Dermis lymphatic vessel endothelial cell (primary cell): ENCODE measurements at places on chromosomes 7 and 10. TPM values are rescaled to one million over a fixed set of nuclear protein-coding genes. Genes with fewer than 3 reads are reported as not detected.

The SLC26A3 gene
- not detected in 2 replicates for total RNA-seq

The TMEM273 gene
- total RNA-seq, result 5.6 and 29.3 TPM in 2 replicates

The LRRC4 gene
- total RNA-seq, result 0.65 and 1.4 TPM in 2 replicates

The PPP1R17 gene
- not detected in 2 replicates for total RNA-seq

The SHTN1 gene
- 0.65 and 2.1 TPM in 2 replicates for total RNA-seq

The GRID1 gene
- not detected in 2 replicates for total RNA-seq

The FAM131B gene
- 0.09 and 0.11 TPM in 2 replicates for total RNA-seq

The LBX1 gene
- total RNA-seq, result not detected in 2 replicates

The ZNF804B gene
- not detected in 2 replicates for total RNA-seq

The CCL26 gene
- total RNA-seq, result not detected in 2 replicates

The SUV39H2 gene
- total RNA-seq, result 4.3 and 9.4 TPM in 2 replicates

The TFEC gene
- total RNA-seq, result 0.09 and 0.22 TPM in 2 replicates
